ENCODE measurements at places on chromosomes 5 and 9. TPM values are rescaled to one million over a fixed set of nuclear protein-coding genes. Genes with fewer than 3 reads are reported as not detected.
A peak's percentile ranks its signal among the peaks of the same experiment; 100 is the strongest.

- H3K27ac ChIP-seq = no peak overlapping the region
- no peak for DNase-seq
- no peaks in the 10 kb centered on the region for H3K4me1 ChIP-seq
- no peaks in the 10 kb centered on the region for H3K27me3 ChIP-seq
- H3K36me3 ChIP-seq = no peaks in the 10 kb centered on the region
Measured at GRCh38 chr5:107817951-107818350, 147.2 kb upstream of the EFNA5 start.

Gene FAXDC2
- 85.0 TPM for total RNA-seq

GRCh38 chr5:160649304-160649703 is 202.7 kb downstream of the ATP10B start:
- no peak for DNase-seq
- H3K36me3 ChIP-seq = no peaks in the 10 kb centered on the region
- H3K4me3 ChIP-seq = no peak overlapping the region
- no peaks in the 10 kb centered on the region for H3K4me1 ChIP-seq
- no peaks in the 10 kb centered on the region for H3K27me3 ChIP-seq
- H3K27ac ChIP-seq = no peak overlapping the region

- DNase-seq = peak; percentile 91
- H3K36me3 ChIP-seq = no peaks in the 10 kb centered on the region
- H3K27ac ChIP-seq = peak overlapping the region; percentile 99
Measured at GRCh38 chr9:127963359-127964064, 17.3 kb downstream of the EEIG1 start.

DNA sequence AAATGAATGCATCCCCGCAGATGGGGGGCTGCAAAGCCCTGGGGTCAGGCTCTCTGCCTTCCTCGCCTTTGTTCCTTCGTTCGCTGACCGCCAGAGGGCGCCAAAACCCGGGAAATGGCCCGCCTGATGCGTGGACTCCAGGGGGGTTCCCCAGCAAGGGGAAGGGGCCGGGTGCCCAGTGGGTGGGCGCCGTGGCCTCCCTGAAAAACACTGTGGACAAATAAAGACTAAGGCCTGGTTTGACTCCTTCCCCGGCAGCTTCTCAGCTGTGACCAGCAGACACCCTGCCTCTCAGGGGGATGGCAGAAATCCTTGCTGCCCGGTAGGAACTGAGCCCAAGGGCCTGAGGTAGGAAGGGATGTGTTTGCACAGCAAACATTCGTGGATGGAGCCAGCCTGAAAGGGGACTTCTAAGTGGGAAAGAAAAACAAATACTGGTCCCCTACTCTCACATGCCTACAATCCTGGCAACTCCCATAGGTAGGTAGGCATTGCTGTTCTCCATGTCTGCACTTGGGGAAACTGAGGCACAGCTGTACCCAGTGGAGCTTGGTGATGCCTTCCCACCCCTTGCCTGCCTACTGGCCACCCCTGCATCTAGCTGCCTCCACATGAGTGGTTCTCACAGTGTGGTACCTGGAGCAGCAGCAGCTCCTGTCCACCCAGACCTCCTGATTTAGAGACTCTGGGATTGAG is 57.7 kb downstream of the DUSP1 start:
- no peaks in the 10 kb centered on the region for H3K36me3 ChIP-seq
- H3K4me1 ChIP-seq = peaks cover 13% of the 10 kb centered on the region
- no peak overlapping the region for H3K27ac ChIP-seq
- no peaks in the 10 kb centered on the region for H3K27me3 ChIP-seq

Gene FSTL4
- total RNA-seq = 0.28 TPM

Gene EEIG1
- total RNA-seq = 22.7 TPM

Gene TAF11L10
- not detected for total RNA-seq

Gene TMEM171
- not detected for total RNA-seq

Gene SMC2
- total RNA-seq = 7.8 TPM

Gene INSL4
- not detected for total RNA-seq

DNA sequence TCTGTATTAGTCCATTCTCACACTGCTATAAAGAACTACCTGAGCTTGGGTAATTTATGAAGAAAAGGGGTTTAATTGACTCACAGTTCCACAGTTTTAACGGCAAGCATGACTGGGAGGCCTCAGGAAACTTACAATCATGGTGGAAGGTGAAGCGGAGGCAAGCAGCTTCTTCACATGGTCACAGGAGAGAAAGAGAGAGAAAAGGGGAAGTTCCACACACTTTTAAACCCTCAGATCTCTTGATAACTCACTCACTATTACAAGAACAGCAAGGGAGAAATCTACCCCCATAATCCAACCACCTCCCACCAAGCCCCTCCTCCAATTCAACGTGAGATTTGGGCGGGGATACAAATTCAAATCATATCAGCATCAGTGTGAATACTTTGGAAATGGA is 133.4 kb upstream of the SLC30A5 start:
- no peak overlapping the region for H3K27ac ChIP-seq
- H3K27me3 ChIP-seq = no peaks in the 10 kb centered on the region
- no peaks in the 10 kb centered on the region for H3K36me3 ChIP-seq

DNA sequence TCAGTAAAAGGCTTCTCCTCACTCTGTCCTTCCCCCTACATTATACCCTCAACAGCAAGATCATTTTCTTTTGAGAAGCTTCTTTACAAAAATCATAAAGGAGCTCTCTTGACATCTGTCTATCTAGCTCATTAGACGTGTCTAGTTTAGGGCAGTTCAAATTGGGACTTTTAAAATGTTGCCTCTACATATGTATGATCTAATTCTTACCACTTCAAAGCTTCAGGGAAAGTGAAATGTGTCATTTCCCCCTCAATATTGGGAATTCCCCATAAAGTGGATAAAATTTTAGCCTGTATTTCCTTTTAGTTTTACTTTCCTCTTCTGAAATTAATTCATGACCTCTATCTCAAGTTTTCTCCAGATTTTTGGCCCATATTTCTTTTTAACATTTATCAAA is 323.7 kb downstream of the ARRDC3 start:
- no peak overlapping the region for H3K27ac ChIP-seq
- H3K4me1 ChIP-seq = peaks cover 22% of the 10 kb centered on the region
- no peaks in the 10 kb centered on the region for H3K27me3 ChIP-seq
- no peak overlapping the region for H3K4me3 ChIP-seq
- no peak for DNase-seq

Gene CENPH
- 2.1 TPM for total RNA-seq

DNA sequence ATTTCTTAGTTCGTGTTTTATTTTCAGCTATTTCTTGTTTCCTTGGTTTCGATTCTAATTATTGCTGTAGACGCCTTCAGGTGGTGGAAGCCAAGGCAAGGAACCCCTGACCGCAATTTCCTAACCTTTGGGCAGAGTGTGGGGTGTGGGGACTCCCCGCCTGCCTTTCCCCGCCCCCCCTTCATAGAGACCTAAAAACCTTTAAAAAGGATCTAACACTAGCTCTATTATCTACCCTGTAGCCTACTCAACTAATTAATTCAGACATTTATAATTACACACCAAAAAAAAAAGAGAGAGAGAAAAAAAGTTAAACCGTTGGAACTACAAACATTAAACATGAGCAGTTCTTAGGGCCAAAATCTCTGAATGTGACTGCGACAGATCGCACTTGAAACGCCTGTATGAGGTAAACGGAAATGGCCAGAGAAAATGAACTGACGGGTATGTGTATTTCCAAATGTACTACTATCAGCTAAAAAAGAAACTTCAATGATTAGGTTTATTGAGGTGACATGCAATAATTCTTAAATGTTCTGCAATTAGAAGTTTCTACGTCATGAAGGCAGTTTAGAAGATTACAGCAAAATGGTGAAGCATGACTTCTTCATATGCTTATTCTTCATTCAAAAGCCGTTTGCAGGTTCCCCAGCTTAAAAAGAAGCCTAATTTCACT is 19.0 kb upstream of the FER start:
- H3K4me1 ChIP-seq = peaks cover 8% of the 10 kb centered on the region
- no peak for DNase-seq
- peak overlapping the region; percentile 70 for H3K4me3 ChIP-seq
- H3K27me3 ChIP-seq = no peaks in the 10 kb centered on the region
- H3K27ac ChIP-seq = peak overlapping the region; percentile 91
- no peaks in the 10 kb centered on the region for H3K36me3 ChIP-seq

- no peak for DNase-seq
- H3K4me1 ChIP-seq = no peaks in the 10 kb centered on the region
- no peaks in the 10 kb centered on the region for H3K27me3 ChIP-seq
Measured at GRCh38 chr5:115022303-115022702, 147.4 kb downstream of the TRIM36 start.

Gene CDH12
- not detected for total RNA-seq

GRCh38 chr9:80948066-80948465 is 741.3 kb downstream of the TLE1 start:
- no peak for DNase-seq

Gene ELOVL7
- total RNA-seq = 2.7 TPM

DNA sequence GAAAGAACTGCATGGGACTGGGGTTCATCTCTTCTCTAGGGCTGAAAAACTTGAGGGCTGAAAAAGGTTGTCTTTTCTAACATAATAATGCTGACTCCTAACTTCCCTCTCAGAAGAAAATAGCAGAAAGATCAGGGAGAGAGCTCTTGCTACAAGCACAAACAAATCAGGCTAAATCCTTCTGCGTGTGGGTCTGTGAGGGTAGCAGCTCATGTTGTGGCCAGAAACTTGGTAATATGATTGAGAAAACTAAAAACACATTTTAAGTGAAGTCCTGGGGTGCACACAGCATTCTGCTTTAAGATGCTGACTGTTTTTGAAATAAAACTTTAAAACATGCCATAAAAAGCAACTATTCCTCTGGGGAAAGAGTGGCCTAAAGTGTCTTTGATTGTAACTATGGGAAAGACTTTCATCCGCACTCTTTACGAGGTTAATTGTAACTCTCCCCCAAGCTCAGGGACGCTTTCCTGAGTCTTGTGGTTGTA is 56.7 kb downstream of the SAXO1 start:
- no peak overlapping the region for H3K27ac ChIP-seq
- H3K36me3 ChIP-seq = no peaks in the 10 kb centered on the region
- DNase-seq = no peak
- no peaks in the 10 kb centered on the region for H3K27me3 ChIP-seq
- H3K4me1 ChIP-seq = peaks cover 12% of the 10 kb centered on the region

GRCh38 chr5:82386576-82386975 is 108.4 kb upstream of the RPS23 start:
- no peak overlapping the region for H3K4me3 ChIP-seq
- H3K4me1 ChIP-seq = no peaks in the 10 kb centered on the region
- H3K36me3 ChIP-seq = no peaks in the 10 kb centered on the region
- no peaks in the 10 kb centered on the region for H3K27me3 ChIP-seq

Measured in sigmoid colon (tissue), 7 donors.